CD4-positive, alpha-beta T cell treated with Interleukin-12 subunit alpha and Interleukin-12 subunit beta, for 1 hour (primary cell): ENCODE measurements at places on chromosomes 7 and 10.

DNA sequence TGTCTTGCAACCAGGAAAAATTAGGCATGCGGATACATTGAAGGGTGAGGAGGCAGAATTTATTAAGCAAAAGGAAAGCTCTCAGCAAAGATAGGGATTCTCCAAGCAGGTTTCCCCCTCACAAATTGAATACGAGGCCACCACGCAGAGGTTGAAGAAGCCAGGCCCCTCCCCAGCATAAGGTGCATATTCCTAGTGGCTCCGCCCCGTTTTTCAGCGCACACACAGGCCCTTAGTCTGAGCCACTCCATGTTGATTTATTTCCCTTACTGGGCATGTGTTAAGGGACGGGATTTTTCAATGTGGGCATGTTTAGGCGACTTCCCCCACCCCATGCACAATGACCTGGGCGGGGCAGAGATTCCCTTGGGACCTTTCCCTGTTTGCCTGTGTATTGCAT, 24.9 kb downstream of the PPP2R2D start:
- no peak for DNase-seq

GRCh38 chr7:79506481-79506880, 53.0 kb upstream of the MAGI2 start:
- no peak for DNase-seq

DNA sequence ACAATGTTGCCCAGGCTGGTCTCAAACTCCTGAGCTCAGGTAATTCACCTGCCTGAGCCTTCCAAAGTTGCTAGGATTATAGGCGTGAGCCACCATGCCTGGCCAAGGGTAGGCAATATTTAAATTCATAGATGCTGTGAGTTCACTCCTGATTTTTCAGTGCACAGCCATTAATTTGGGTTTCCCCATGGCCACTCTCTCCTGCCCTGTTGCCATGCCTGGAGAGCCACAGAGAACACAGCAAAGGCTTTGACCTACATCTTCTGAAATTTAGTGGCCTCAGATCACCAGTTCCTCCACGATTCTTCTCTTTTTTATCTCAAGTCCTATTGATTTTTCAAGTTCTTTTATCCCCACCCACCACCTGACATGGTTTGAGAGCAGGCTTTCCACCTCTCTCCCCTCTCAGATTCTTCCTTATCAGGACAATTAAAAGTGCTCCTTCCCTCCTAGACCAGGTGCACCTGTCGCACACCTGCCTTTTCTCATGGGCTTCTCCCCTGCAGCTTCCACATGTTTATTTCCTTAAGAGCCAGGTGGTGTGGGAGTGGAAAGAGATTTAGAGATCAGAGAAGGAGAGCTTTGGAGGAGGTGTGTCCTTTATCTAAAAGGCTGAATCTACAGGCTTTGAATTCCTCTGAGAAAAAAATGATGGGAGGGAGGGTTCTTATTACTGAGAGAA, 123.8 kb downstream of the ADRA2A start:
- DNase-seq, result no peak

DNA sequence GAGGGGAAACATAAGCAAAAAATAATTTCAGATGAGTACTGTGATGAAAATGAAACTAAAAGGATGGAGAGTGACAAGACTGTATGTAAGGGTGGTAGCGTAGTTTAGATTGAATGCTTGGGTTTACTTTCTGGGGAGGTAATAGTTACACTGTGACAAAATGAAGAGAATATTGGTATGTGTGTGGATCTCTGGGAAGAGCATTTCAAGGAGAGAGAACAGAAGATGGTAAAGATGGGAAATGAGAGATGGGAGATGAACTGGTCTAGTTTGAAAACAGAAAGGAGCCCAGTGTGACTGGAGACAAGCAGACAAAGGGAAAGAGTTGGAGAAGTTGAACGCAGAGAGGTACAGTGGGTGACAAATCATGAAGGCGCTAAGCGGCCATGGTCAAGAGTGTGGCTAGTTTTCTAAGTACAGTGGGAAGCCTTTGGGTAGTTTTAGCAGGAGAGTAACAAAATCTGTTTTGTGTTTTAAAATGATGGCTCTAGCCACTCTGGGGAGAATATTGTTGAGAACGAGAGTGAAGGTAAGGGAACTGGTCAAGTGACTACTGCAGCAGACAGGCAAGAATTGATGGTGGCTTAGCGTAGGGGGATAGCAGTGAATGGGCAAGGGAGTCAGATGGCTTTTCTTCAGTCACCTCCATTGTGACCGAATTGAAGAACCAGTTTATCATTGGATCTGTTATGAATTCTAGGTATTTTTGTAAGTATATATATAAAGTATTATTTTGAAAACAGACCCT, 22.6 kb downstream of the PALS2 start:
- DNase-seq, result peak; percentile 10

- DNase-seq, result no peak
Observed at GRCh38 chr10:23384364-23384763, 39.8 kb upstream of the C10orf67 start.

GRCh38 chr10:12299222-12299965, 50.0 kb upstream of the CAMK1D start:
- no peak for DNase-seq

DNA sequence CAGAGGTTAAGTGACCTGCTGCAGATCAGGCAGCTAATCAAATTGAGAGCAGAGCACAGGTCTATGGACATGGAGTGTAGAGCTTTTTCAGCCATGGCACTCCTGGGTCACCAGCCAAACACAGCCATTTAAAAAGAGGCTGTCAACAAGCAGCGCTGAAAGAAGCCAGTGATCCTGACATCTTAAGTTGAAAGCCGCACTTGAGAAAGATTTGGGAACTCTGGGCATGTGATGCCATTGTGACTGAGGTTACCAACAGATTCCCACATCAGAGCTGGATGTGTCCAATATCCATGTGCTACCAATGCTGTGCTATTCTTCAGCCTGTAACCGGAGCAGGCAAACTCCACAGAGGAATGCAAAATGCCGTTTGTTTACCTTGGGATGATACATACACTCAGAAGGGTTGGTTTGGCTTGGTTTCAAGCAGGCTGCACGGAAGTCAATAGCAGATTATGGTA, 56.2 kb upstream of the ABLIM1 start:
- no peak for DNase-seq

GRCh38 chr7:25399000-25399750, 170.9 kb upstream of the NPVF start:
- no peak for DNase-seq

- DNase-seq, result no peak
Observed at GRCh38 chr10:36183056-36183455, 541.0 kb upstream of the FZD8 start.

DNA sequence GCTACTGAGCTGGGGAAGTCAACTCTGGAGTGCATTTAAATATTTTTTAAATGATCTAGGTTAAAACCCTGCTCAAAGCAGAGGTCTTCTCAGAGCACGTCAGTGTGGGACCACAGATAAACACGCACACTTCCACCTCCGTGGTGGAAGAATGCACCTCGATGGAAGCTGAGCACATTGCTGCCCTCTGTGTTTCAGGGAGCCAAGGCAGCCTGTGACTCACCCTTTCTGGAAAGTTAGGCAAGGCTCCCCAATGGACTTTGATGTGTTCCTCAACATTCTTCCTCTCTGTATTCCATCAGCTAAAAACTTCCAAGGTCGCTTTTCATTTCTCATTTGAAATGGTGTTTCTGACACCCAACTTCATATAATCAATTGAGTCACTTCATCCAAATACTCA, 170.8 kb upstream of the KMT2E start:
- DNase-seq, result no peak

GRCh38 chr10:101493782-101494281, 94.2 kb downstream of the POLL start:
- no peak for DNase-seq

GRCh38 chr10:113961182-113962031, 82.3 kb upstream of the ADRB1 start:
- peak; percentile 85 for DNase-seq

DNA sequence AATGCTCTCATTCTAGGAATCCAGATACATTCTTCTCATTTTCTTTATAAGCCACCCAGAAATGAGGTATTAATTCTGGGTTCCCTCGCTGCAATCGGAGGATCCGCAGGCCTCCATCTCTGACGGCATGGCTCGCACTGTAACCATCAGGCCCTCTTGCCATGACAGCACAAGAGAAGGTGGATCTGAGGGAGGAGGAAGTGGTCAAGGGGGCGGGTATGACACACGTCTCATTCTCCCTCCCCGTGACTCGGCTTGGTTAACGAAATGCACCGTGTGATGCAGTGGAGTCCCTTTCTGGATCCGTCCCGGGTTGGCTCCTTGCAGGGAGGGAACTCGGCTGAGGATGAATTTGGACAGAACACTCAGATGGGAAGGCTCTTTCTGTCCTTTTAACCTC, 280.2 kb downstream of the TCERG1L start:
- no peak for DNase-seq

DNA sequence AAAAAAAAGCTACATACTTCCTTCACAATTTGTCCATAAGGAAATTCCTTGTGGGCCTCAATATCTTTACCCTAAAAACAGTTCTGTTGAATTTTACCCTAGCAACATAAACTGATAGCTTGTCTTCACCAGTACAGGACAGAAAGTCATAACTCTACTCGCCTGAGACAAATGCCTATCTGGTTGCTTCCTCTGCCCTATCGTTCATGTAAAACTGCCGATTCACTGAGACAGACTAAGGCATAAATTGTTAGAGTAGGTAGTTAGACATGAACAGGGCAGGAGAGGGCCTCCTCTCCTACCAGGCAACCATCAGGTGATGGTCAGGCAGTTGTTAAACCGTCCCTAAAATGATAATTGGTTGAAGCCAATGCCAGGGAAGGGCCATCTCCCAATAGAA, 25.0 kb downstream of the IFIT3 start:
- DNase-seq, result no peak

GRCh38 chr10:91471602-91472001, 61.5 kb downstream of the HECTD2 start:
- no peak for DNase-seq

- DNase-seq, result peak; percentile 60
Observed at GRCh38 chr7:157432957-157433576, 96.3 kb downstream of the DNAJB6 start.

DNA sequence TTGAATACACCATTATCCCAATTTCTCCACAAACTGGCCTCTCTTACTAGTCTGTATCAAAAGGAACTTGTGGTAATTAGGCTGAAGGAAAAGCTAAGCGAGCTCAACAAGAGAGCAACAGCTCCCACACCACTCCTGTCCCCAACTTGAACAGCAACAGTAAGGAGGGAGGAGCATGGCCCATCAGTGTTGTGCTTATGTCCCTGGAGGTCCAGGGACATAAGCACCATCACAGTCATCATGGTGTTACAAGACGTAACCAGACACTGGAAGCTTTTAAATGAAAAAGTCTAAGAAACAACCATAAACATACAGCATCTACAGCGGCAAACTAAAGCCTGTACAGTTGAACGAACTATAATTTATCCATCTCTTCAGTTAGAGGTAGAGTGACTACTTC, 989 bp downstream of the ERLIN1 start:
- no peak for DNase-seq

DNA sequence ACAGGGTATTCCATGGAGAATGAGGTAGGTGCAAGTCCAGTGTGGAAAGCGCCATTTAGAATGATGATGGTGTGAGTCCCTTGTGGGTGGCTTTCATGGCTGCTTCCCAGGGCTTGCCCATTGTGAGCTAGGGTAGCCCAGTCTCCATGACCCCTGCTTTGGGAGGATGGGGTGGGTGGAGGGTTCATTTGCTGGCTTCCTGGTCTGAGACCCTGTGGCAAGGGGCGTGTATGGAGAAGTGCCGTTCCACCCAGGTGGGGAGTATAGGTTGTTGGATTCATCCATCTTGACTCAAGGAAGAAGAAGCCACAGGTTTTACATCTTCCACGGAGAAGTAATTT, 27.7 kb downstream of the CCM2 start:
- DNase-seq, result no peak

DNA sequence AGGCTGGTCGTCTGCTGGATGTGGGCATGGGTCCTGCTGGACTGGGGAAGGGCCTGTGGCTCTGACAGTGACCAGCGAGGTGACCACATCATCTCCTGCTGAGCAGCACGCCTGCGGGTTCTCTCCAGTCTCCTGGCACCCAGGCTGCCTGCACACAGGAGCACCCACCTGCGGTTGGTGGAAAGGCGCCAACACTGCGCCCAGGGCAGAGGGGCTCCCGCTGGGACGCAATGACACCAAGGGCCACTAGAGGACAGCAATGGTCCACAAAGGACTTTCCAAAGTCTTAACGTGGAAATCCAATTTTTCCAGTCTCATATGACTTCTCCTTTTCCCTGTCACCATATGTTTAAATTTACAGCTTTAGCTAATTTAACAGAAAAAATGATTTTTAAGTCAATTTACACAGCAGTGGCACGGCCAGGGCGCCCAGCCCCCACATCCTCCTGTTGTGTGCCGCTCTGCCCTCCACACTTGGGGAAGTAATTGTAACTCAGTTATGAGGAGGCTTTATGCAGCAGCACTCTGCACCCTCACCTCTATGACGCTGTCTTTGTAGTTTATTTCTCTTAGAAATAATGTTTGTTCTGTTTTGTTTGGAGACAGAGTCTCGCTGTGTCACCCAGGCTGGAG, 38.1 kb downstream of the CFAP46 start:
- peak; percentile 9 for DNase-seq

- no peak for DNase-seq
Observed at GRCh38 chr10:44105696-44106095, 279.2 kb downstream of the CXCL12 start.

DNA sequence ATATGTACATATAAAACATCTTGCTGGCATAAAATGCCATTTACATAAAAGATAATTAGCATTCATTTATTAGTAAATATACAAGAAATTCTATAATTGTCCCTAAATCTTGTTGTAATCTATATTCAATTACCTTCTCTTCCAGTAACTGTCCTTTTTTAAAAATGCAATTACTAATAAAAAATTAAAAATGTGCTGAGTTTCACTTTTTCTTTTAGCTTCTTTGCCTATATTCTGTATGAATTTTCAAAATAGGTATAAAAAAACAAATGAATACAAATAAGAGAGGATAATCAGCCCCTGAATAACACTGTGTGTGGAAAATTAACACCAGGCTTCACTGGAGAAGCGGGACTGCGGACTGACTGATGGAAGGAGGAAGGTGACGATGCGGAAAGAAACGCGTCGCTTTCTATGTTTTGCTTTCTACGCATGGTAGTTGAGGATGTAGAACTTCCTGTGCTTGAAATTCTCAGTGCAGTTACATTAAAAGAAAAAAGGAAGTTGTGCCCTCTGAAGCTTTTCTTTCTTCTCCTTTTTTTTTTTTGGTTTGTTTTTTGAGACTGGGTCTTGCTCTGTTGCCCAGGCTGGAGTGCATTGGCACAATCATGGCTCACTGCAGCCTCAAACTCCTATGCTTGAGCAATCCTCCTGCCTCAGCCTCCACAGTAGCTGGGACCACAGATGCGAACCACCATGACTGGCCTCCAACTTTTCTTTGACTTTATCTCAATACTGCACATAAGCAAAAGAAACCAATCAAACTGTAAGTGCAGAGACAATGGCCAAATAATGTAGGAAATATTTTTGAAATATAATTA, 7.4 kb upstream of the ZMYND11 start:
- peak; percentile 43 for DNase-seq

DNA sequence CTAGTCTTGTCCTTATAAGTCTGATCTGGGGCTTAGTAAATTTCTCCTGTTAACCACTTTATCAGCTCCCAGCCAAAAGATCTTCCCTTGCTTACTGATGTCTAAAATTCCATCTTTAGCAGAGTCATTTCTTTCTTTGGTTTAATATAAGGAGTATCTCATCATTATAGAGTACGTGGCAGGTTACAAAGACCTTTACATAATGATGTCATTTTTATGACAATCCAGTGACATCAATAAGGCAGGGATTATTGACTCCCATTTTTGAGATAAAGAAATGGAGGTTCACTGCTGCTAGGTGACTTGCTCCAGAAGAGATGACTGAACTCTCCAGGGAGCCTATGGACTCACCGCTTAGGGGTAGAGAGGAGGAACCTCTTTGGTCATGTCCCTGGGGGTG, 8.1 kb upstream of the IFRD1 start:
- DNase-seq, result no peak

GRCh38 chr7:121847041-121847440, 25.9 kb upstream of the PTPRZ1 start:
- DNase-seq, result no peak
